ENCODE measurements at places on chromosomes 5 and 9. TPM values are rescaled to one million over a fixed set of nuclear protein-coding genes. Genes with fewer than 3 reads are reported as not detected.

Gene TRIM36
- total RNA-seq: 10.3 TPM

Gene CCNI2
- 1.4 TPM for total RNA-seq

Gene FUT7
- not detected for total RNA-seq

Gene PFN3
- not detected for total RNA-seq

Gene FOXD4L3
- not detected for total RNA-seq

DNA sequence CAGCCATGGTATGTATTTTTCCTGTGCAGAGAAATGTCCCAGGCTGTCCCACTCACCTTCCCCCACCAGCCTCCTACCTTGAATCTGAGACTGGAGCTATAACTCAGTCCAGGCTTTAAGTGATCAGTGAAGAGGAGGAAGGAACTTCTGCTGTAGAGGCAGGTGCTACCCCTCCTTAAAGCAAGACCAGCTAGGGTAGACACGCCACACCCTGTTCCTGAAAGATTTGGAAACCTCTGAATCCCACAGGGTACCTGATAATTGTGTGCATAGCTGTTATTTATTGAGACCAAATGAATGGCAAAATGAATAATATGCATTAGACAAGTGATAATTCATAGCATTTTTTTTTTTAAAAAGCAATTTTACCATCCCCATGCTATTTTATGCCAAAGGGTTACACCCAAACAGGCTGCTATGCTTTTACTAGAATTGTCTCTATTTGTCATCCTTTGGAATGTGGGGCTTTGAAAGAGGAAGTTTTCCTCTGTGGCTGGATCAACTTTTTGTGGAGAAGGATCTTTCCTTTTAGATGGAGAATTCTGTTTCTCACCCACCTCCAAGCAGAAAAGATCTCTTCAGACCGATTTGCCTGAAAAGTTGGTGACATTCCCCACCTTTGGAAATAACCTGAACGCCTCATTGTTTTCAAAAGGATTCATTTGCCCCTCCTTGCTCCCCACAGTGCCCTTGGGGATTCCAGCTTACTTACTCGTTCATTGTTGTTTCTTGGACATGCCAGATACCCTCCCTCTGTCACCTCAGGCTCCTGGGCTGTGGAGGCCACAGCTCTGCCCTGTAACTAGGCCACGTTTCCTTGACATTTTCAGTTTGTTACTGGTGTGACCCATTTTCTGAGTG, 248.7 kb downstream of the NR3C1 start:
- H3K4me3 ChIP-seq: no peak overlapping the region
- H3K4me1 ChIP-seq: peaks cover 7% of the 10 kb centered on the region
- no peak for DNase-seq
- no peaks in the 10 kb centered on the region for H3K36me3 ChIP-seq

GRCh38 chr9:126625329-126626126, 11.8 kb downstream of the LMX1B start:
- no peak overlapping the region for H3K27ac ChIP-seq
- peak overlapping the region; percentile 5 for H3K4me3 ChIP-seq
- DNase-seq: no peak
- H3K27me3 ChIP-seq: peaks cover 16% of the 10 kb centered on the region

GRCh38 chr5:155947394-155948062, 379.4 kb upstream of the SGCD start:
- H3K4me3 ChIP-seq: no peak overlapping the region
- H3K4me1 ChIP-seq: no peaks in the 10 kb centered on the region
- H3K27me3 ChIP-seq: no peaks in the 10 kb centered on the region
- H3K27ac ChIP-seq: no peak overlapping the region
- no peak for DNase-seq

DNA sequence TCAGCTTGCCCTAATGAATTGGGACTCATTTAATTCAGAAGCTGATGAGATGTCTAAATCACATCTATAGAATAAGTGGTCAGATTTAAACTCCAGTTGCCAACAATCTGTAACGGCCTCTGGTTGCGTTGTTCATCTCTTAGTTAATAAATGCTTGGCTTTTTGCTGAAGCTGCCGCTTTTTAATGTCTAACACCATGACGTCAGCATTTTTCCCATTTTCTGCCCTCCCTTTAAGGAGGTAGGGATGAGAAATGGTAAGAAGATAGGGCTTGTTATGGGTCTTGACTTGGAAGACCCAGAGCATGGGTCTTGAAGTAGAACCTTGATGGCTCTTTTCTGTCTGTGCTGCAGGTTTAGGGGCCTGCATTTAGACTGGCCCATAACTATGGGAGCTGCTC, 33.3 kb downstream of the PALM2AKAP2 start:
- no peak for DNase-seq
- no peaks in the 10 kb centered on the region for H3K36me3 ChIP-seq

GRCh38 chr5:58923355-58923754, 340.5 kb downstream of the RAB3C start:
- no peak overlapping the region for H3K27ac ChIP-seq
- no peak for DNase-seq
- no peaks in the 10 kb centered on the region for H3K36me3 ChIP-seq
- no peaks in the 10 kb centered on the region for H3K4me1 ChIP-seq

GRCh38 chr9:7137571-7137970, 379.8 kb downstream of the KDM4C start:
- no peak overlapping the region for H3K27ac ChIP-seq
- no peak overlapping the region for H3K4me3 ChIP-seq
- DNase-seq: no peak

GRCh38 chr5:116361171-116361967, 213.3 kb downstream of the SEMA6A start:
- H3K27me3 ChIP-seq: no peaks in the 10 kb centered on the region
- H3K4me1 ChIP-seq: no peaks in the 10 kb centered on the region
- H3K4me3 ChIP-seq: peak overlapping the region; percentile 26
- peak; percentile 58 for DNase-seq
- no peaks in the 10 kb centered on the region for H3K36me3 ChIP-seq

DNA sequence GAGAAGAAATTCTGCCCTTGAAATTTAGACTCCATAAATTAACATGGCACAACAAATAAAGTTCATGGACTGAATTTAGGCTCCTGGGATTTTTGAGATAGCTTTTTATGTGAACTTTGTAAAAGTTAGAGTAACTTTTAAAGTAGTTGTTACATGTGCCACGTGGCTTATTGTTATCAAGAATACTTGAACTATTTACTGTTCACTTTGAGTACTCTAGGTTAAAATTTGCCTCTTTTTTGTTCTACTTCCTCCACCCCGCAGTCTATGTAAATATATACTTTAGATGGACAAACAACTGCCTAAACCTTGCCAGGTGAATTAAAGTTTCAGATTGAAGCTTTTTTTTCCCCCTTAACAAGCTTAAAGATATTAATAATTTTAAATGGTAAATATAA, 457.9 kb downstream of the RAB3C start:
- H3K4me3 ChIP-seq: no peak overlapping the region
- peaks cover 2% of the 10 kb centered on the region for H3K4me1 ChIP-seq
